ENCODE measurements at places on chromosomes 12 and 14.

GRCh38 chr12:106342397-106343213 is 14.9 kb upstream of the POLR3B start:
- peak; percentile 39 for DNase-seq

DNA sequence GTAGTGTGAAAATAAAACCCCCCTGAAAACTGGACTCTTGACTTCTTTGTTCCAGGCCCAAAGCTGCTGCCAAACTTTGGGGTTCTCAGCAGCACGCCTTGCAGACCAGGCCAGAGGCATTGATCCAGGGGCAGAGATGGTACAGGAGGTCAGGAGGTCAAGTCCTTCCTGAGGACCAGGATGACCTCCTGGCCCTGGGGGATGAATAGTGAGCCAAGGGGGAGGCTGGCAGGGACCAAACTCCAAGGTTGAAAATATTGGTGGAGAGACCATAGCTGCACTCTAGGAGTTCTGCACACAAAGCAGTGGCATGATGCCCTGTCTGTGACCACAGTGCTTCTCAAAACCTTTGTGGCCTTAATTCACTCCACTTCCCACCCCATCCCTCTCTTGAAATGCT is 12.1 kb downstream of the SLC10A1 start:
- no peak for DNase-seq

DNA sequence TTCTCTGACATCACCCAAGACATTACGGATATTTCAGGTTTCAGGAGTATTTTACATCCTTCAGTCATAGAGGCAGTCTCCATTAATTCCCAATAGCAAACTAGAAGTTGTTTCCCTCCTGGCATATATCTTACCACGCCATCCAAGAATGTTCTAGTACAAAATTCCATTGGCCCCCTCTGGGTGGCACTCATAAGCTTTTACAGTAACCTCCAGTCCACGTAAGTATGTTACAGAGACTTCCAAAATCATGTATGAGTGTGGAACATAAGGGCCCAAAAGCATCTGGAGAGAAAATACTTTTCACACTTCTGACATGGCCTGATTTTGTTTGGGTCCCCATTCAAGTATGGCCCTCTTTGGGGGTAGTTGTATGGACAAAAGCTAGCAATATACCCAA is 58.1 kb upstream of the DHRS4 start:
- DNase-seq, result no peak

DNA sequence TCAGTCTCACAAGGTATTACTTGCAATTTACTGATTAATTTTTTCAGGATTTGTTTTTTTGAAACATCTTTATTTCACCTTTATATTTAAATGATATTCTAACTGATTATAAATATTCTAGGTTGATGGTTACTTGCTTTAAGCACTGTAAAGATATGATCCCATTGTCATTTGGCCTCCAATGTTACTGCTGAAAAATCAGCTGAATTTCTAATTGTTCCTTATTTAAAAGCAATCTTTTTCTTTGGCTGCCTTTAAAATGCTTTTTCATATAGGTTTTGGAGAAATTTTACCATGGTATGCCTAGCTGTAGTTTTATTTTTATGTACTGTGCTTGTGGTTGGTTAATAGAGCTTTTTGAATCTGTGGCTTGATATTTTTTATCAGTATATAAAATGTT is 275.6 kb upstream of the PPFIA2 start:
- no peak for DNase-seq

DNA sequence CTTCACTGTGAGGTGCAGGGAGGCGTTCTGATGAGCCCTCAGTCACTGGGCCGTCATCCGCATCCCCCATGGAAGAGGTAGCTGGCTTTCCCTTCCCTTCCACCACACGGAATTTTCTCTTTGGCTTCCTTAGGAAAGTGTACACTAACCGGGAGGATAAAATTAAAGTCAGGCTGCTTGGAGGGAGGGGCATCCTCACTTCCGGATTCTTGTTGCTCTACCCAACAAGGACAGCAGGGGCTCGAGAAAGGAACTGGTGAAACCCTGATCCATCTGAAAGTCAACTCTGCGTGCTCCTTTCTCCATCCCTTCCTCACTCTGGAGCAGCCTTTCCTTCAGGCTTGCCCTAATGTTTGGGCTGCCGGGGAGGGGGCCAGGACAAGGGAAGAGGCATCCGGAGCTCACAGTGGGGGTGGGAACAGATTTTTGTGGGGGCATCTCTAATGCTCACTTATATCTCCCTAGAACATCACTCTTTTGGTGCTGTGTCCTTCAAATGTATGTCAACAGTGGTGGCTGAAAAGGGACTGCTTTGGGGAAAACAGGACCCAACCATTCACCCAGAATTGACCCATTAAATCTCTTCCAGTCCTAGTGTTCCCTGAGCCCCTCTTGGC is 101.4 kb upstream of the FKBP4 start:
- DNase-seq, result no peak

DNA sequence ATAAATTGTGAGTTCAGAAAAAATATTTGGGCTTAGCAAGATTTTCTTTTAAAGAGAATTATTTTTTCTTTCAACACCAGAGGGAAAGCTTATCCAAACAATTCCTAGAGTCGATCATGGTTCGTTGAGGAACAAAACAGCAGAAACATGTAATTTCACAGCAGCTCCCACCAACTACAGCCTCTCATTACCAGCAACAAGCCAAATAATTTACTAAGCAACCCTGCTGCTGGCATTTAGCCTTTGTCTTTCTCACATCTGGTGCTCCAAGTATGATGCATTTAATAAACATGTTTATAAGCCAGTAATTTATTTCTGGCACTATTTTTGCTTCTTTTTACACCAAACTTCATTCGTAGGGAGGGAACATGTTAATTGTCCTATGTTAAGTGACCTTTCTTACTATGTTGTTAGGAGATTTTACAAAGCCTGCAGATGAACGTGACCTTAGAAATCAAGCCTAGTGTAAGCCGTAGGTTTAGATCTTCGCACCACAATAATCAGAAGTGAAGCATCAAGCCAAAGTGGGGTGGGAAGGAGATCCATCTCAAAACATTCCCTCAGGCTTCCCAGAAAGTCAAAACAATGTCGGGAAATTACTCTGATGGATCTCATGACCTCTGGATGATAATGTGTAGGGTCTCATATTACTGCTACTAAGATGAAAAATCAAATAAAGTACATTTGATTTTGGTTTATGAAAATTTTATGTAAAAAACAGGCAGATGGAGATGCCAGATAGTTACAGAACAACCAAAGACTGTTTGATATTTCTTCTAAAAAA is 128.4 kb downstream of the RPAP3 start:
- DNase-seq, result no peak

- DNase-seq, result peak; percentile 84
Measured at GRCh38 chr14:21071225-21072030, 1.3 kb downstream of the ARHGEF40 start.

DNA sequence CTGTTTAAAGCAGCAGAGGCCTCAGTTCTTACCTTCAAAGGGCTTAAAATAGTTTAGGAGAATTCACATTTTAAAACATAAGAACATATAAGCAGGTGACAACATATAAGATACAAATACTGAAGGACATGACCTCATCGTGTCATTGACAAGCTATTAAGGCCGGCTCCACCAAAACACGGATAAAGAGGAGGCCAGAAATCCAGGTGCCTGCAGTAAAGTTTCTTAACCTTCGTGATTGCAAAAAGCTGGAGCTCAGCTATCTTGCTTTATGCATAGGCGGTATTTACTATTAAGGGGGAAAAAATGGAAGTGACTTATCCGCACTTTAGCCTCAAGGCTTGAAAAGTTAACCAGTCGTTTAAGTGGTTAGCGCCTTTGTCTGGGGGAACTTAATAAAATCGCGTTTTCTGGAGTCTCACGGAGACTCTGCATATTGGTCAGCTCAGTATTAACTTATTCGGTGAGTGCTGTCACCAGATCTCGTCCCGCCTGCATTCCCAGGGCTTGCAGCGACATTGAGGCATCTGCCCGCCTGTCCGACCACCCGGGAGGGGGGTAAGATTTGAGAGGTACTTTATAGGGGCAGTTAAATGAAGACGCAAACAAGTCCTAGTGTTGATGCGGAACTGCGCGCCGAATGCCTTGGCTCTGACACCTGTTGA is 1.1 kb upstream of the SP1 start:
- DNase-seq, result peak; percentile 28

- DNase-seq, result no peak
Measured at GRCh38 chr12:49105504-49106084, 5.1 kb downstream of the LMBR1L start.

- no peak for DNase-seq
Measured at GRCh38 chr12:88113871-88114270, 28.0 kb downstream of the CEP290 start.

DNA sequence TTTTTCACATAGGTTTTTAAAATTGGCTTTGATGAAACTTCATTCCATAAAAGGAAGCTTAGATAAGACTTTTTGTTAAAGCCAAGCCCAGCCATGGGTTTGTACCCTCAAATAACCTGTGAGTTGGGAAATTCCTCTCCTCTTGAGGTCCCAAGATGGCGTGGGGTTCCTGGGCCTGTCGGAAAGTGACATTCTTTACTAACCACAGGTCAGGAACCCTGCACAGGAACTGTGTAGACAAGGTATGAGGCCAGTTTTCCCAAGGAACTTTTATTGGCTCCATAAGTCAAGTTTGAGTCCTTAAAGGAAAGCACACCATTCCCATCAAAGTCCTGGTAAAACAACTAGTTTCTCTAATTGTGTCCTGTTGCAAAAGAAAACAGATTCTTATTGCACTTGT is 65.0 kb upstream of the AMN start:
- no peak for DNase-seq

DNA sequence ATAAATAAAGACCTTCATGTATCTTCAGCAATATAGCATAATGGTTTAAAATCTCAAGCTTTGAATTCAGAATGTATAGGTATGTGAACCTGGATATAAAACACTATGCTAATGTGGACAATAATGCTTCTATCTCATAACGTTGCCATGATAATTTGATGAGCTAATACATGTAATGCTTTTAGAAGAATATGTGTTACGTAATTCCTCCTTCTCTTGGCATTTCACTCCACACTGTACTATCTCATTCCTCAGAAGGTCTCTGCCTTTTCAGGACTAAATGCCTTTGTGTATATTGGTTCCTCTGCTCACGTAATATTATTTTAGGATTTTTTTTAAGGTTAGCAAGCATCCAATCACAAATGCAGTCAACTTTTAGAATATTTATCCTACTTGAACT is 86.5 kb downstream of the FOXA1 start:
- no peak for DNase-seq

- DNase-seq, result no peak
Measured at GRCh38 chr12:131787143-131787660, 41.0 kb upstream of the MMP17 start.

- DNase-seq, result no peak
Measured at GRCh38 chr14:101004954-101005353, 101.4 kb upstream of the RTL1 start.

DNA sequence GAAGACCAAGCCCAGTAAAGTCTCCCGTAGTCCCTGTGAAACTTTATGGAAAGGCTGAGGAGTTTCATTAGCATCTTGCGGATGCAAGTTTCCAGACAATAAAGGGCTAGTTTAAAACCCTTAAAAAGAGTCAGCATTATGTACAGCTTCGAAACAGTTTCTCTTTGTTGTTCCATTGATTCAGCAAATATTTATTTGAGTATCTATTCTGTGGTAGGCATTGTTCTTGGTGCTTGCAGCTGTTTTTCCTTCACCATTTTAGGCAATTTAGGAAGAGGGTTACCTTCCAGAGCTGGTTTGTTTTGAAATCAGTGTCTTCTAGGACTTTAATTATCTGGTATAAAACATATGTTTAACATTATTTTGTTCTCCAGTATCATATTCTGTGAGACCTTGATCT is 1.5 kb downstream of the SLIRP start:
- no peak for DNase-seq

DNA sequence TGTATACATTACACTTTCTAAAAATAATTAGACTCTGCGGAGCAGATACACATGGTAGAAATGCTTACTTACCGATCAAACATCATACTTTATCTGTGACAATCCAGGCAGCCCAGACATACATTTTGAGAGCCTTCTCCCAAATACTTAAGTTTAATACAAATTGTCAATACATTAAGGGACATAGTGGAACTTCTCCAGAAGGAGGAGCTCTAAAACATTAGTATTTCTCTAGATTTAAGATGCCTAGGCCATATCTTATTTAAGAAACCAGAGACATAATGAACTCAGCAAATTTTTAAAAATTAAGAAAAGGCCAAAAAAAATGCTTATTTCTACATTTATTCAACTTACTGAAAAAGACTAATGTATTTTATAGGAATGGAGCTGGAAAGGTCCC is 16.1 kb downstream of the ACSM4 start:
- DNase-seq, result no peak

DNA sequence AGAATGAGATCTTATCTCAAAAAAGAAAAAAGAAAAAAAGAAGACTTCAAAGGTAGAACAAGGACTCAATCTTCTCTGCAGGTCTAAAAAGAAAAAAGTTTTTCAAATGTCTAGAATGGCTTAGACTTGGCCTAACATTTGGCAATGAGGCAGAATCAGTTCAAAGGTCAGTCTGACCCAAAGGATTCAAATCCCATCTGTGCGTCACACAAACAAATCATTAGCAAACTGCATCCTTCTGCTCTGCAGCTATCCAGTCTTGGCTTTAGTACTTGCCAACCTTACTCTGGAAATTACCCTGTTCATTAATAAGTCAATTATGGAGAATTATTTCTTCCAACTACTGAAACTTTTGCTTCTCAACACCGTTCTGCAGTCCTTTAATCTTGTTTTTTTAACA is 3.1 kb downstream of the YAF2 start:
- no peak for DNase-seq

DNA sequence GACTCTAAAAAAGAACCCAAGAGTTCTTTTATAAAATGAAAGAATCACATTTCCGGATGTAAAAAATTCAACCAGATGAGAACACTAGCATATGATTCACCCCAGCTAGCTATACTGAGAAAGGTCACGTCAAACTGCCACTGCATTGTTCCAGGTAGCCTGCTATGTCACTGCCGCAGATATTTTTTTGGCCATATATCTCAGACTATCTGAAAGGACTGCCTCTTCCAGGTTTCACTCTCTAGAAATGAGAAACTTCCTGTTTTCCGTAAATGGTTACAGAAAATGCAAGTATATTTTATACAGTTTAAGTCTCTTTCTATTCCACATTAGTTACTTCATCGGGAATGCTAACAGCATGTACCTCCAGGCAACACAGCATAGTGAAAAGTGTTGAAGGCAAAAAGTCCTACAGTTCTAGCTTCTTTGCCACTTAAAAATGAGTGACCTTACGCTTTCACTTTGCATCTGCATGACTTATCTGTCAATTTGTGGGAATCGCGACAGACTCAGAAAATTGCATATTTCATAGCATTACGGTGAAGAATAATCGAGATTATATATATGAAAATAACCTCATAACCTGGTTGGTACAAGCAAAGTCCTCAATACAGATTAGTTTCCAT is 105.2 kb downstream of the MED13L start:
- no peak for DNase-seq

DNA sequence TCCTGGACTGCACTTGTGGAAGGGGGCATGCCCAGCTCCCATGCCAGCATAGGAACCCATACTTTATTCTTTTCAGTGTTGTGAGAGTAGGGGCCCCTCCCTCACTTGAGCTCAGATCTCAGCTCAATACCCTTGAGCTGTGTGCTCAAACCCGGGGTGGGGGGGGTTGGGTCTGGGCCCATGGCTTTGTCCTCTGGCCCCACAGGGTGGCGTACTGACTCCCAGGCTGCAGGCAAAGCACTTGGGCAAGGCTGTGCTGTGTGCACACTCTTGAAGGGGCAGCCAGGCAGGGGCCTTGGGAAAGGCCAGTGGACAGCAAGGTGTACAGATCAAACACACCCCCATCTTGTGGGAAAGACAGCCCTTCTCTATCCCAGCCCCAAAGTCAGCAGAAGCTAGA is 81.8 kb downstream of the WIF1 start:
- DNase-seq, result no peak

Data from DMS79 treated with DMSO at 0.1 percent for 48 hours (cell line).